ENCODE measurements at places on chromosomes 1 and 21.

- peak; percentile 91 for DNase-seq
Measured at GRCh38 chr1:65254320-65255034, 54.9 kb upstream of the DNAJC6 start.

GRCh38 chr1:239056940-239057339 is 329.4 kb upstream of the CHRM3 start:
- DNase-seq: no peak

DNA sequence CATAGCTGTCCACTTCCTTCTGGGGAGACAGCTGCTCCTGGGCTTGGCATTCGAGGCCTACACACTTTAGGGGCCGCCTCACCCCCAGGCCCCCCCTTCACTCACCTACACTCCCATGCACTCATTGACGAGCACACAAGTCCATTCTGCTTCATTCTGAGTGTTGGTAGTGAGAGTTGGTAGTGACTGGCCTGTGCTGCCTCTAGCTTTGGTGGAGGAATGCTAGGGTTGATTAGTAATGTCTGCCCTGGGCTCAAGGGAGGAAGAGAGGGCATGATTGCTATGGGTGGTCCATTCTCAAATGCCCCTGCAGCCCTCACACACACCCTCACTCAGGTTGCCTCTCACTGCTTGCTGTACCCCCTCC is 30.4 kb downstream of the TRIM11 start:
- DNase-seq: no peak

DNA sequence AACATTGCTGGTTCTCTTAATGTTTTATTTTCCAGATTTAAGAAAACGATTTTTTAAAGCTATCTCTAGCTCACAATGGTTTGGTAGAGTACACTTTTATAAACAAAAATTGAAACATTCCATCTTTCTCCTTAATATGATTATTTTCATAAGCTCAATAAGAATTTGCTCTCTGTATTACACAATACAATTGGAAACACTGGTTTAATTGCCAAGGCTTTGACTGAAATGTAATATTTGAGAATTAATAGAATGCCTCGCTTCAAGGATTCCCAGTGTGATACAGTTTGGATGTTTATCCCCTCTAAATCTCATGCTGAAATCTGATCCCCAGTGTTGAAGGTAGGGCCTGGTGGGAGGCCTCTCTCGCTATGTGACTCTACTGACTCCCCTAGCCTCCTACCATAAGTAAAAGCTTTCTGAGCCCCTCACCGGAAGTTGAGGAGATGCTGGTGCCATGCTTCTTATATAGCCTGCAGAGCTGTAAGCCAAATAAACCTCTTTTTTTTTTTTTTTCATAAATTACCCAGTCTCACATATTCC is 67.4 kb downstream of the DDAH1 start:
- no peak for DNase-seq

DNA sequence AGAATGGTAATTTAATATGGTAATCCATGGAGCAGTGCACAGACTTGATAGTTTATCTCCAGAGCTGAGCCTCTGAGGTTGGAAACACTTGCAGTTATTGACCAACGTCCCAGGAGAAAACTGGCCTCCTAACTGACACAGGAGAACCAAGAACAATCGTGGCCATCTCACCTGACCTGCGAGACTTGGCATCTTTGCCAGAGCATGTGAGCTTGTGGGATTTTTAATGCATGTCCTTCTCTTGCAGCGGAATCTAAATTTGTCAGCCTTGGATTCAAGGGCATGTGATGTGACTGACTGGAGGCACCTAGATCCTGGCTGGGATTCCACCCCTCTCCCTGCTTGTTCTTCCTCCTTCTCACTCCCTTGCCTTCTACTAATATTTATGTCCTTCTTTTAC is 27.8 kb upstream of the SLC26A9 start:
- DNase-seq: no peak

- DNase-seq: no peak
Measured at GRCh38 chr1:21706151-21706835, 37.1 kb upstream of the RAP1GAP start.

DNA sequence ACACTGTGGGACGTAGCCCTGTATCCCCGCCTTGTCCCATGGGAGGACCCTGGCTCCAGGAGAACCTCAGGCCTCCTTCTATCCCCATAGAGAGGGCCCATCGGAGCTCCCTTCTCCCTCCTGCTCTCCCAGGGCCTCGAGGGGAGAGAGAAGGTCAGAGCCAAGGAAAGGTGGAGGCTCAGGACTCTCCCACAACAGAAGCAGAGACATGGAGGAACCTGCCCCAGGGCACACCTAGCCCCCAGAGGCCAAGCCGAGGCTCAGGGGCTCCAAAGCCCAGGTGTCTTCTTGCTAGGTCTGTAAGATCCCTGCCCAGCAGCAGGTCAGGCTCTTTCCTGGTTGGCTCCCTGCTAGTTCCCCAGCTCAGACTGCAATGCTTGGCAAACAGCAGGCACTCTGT is 34.4 kb upstream of the ARF1 start:
- no peak for DNase-seq

- peak; percentile 28 for DNase-seq
Measured at GRCh38 chr1:9294910-9295636, 2.4 kb downstream of the SPSB1 start.

GRCh38 chr1:18204575-18204974 is 97.0 kb downstream of the IGSF21 start:
- no peak for DNase-seq

DNA sequence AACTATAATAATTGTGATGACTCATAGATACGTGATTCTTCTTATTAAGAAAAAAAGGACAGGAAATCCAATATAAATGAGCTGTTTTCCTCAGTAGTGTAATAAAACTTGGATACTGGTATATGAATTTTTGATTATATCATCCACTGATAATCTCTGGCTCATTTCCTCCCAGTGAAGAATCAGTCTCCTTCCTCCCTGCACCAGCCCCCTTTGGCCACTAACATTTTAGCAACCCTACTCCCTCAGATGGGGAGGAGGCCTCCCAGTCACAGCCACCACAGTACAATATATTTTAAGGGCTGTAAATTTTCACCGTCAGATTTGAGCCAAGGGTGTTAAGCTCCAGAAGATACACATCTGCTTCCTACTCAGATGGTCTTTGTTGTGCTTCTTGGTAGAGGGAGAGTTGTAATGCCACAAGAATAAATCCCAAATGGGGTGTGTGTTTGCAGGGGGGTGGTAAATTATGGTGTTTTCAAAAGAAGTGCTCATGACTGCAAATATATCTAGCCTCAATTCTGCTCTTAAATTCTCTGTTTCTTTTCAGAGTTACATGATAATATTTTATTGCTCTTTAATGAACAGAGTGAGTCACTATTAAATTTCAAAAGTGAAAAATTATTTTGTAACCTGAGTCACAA is 153.5 kb downstream of the HLX start:
- no peak for DNase-seq

GRCh38 chr1:7331926-7332535 is 439.1 kb upstream of the VAMP3 start:
- DNase-seq: no peak

GRCh38 chr21:40850071-40850470 is 3.1 kb upstream of the DSCAM start:
- DNase-seq: no peak

Data from CD4-positive, alpha-beta T cell treated with Interleukin-6 for 4 hours (primary cell).